ENCODE measurements at places on chromosomes 13 and 19. TPM values are rescaled to one million over a fixed set of nuclear protein-coding genes. Genes with fewer than 3 reads are reported as not detected.

DNA sequence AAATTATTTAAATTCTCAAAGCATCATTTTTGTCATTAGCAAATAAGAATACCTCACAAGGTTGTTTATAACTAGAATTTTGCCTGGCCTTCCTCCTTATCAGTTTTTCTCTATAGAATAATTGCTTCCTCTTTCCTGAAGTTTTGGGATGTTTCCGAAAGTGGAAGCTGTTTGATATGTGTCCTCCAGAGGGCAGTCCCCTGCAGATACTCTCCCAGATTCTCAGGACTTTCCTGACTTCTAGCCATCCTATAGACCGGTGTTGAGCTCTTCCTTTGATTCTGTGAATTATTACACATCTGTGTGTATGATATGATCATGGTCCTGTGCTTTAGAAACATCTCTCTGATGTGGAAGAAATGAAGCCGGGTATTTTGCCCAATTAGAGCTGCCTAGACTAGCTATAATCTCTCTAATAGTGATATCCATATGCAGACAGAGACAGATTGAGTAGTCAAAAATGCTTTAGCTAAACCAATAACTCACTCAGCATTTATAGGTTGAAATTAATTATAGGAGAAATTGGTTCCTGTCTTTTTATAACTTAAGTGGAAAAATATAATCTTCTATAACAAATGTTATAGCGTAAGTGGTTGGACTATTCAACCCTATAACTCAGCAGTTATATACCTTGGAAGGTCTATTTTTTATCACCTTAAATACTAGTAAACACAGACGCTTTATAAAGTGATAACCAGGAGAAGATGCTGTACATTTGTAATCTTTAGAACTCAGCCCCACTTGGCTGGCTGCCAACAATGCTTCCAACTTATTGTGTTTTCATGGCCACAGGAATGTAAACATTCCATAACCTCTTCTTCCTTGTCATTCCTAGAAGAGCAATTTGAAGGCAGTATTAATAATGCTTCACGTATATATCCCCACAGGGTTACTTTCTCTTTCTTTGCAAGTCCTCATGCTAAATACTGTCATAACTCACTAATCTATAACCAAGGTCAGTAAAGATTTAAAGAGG, 201.0 kb upstream of the RXFP2 start:
- peak; percentile 48 for DNase-seq

GRCh38 chr19:55270172-55270942, 9.6 kb downstream of the HSPBP1 start:
- no peak for DNase-seq

DNA sequence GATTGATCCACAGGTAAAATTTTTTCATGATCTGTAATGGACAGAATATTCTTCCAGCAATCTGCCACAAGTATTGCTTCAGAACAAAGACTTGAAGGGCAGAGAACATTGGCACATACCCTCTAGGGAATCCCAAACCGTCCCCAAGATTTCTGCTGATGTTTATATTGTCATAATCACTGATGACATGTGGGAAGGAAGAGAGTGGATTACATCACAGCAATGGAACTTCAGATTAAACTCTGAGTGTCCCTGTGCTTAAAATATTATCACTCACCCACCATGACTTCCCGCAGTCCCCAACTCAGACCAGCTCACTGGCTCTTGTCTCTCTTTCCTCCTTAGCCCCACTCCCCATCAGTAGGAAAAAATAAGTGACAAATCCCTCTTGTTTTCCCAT, 8.5 kb upstream of the TPT1 start:
- DNase-seq: no peak

GRCh38 chr13:112483299-112483698, 104.7 kb downstream of the TUBGCP3 start:
- DNase-seq: no peak

Gene ZNF808
- total RNA-seq: 16.1 TPM

Gene APOC4
- total RNA-seq: not detected

- no peak for DNase-seq
Observed at GRCh38 chr19:15508035-15508710, at the start of gene CYP4F22. Gene CYP4F22 (plus strand): TSS chr19:15508525. CDS start chr19:15525337, 16,812 bp downstream.

- no peak for DNase-seq
Observed at GRCh38 chr19:54418930-54419800, 3.9 kb downstream of the TTYH1 start.

DNA sequence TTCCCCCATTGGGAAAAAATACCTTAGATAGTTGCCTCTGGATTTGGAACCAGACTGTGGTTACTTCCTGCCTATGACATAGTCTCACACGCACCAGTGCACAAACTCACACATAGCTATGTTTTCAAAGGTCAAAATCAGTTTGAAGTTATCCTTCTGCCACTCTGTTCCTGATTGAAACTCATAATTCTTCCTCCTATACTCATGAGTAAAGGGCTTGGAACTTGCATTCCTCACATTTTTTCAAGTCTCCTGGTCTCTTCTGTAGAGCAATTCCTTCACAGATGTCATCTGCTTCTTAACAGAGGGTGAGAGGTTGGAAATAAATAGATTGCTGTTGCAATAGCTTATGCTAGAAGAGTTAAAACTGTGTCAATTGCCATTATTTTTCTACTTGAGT, 18.6 kb upstream of the POSTN start:
- DNase-seq: peak; percentile 82

GRCh38 chr19:41707871-41708371, 505 bp upstream of the CEACAM5 start:
- no peak for DNase-seq

Gene GPR18
- total RNA-seq: not detected

DNA sequence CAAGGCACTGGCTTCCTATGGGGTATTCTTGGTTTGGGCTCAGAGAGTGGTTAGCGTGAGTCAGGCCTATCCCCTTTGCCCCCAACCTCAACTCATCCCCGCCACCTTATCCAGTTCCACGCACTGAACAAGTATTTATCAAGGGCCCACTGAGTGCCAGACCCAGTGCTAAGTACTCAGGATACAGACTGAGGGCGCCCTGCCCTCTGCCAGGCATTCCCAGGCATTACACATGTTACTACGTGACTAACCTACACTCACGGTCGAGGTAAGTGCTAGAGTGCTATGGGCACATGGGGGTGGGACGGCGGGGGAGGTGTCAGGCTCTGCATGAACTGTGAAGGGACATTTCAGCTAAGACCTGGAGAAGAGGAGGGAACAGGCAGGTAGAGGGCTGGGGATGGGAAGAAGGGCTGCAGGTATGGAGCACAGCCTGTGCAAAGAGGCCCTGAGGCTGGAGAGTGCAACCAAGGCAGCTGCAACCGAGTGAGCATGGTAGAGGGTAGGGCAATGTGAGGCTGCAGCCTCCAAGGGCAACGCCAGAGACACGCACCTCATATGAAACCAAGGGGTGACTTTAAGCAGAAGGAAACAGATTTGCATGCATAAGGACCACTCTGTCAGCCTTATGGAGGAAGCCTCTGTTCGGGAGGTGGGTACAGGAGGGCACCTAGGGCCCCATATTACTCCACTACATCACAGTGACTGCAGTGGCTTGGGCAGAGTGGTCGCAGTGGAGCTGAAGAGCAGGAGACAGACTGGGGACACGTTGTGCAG, 22.5 kb downstream of the DHRS12 start:
- DNase-seq: no peak

DNA sequence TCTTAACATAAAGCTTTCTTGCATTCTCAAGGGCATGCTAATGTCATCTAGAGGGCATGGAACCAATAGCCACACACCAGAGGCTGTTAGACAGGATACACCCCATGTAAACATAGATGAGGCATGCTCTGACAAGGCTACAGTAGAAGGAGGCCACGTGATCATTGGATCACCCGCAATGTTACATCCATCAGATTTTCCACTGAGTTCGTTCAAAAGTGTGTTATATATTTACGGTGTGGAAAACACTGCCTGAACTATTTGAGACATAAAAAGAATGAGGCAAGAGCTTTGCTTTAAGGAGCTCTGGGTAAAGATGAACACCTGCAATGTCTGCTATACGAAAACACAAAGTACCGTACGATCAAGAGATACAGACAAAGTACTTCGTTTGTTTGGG, 817.5 kb upstream of the SLC10A2 start:
- DNase-seq: peak; percentile 13

DNA sequence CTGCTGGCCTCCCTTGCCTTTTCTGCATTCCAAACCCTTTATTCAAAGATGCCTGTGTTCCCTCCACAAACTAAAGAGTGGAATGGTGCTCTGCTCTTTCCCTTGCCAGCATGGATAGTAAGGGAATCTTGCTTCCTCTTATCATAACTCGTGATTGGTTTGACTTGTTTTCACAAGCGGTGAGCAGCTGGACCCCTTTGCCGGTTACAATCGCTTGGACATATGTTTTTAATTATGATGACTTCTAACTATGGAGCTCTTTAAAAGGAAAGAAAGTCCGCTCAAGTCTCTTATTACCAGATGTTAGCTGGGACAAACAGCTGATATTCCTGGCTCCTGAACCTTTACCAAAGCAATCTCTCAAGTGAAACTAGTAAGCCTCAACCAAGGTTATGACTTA, 1094.7 kb downstream of the UQCRFS1 start:
- no peak for DNase-seq

DNA sequence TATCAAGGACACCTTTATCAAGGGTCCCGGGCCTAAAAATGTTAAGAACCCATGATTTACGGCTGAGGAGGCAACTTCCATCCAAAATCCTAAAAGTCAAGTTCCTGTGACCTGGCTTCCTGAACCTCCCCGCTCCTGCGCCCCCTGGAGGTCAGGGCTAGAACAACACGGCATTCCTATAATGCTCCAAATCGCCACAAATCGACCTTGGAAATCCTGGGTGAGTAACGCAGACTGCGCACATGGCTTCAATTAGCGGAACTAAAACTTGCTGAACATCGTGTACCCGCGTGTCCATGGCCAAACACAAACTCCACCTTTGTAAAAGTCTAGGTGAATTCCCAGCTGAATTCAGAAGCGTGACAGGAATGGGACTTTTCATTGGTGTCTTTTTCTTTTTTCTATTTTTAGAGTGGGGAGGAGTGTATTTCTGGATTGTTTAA, 4.3 kb upstream of the C5AR1 start:
- DNase-seq: peak; percentile 80

- DNase-seq: no peak
Observed at GRCh38 chr19:11361771-11362731, 6.8 kb downstream of the PLPPR2 start.

All from LHCN-M2 (cell line).